ENCODE measurements at places on chromosomes 4 and X.

- DNase-seq = no peak
These were observed 227.4 kb downstream of the SLC7A11 start for GRCh38 chr4:138014590-138015288.

- DNase-seq = no peak
These were observed 1420.5 kb downstream of the PCDH7 start for GRCh38 chr4:32140636-32141035.

DNA sequence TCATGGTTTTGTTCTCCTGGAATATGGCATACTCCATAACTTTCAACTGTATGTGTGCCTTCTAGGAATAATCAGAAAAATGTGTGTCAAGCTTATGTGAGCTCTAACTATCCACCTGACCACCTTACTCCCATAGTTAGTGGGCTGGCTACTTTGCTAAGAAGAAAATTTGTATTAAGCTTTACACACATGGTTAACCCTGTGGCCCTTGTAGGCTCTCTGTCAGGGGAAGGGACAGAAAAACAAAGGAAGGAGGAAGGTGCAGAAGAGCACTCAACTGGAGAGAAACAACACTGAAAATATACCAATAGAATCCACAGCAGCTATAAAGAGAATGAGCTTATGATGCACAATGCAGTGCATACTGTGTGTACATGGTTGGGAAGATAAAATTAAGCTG is 84.6 kb downstream of the PPP3CA start:
- no peak for DNase-seq

- DNase-seq = no peak
These were observed 69.2 kb upstream of the GRID2 start for GRCh38 chr4:92234393-92235176.

DNA sequence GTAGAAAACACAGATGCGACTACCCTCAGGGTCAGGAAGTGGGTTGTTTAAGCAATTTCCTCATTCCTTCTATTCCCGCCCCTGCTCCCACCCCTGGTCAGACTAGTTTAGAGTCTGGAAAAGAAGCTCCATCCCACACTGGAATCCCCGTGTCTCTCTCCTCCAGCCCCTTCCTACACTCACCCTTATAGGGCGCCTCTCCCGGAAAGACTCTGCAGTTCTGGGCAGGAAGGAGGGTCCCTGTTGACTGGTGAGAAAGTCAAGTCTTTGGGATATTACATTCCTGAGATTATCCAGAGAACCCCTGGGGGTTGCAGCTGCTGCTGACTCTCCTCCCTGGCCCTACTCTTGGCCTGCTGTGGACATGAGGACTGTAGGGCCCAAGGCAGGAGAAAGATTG is 11.9 kb downstream of the STARD8 start:
- no peak for DNase-seq

DNA sequence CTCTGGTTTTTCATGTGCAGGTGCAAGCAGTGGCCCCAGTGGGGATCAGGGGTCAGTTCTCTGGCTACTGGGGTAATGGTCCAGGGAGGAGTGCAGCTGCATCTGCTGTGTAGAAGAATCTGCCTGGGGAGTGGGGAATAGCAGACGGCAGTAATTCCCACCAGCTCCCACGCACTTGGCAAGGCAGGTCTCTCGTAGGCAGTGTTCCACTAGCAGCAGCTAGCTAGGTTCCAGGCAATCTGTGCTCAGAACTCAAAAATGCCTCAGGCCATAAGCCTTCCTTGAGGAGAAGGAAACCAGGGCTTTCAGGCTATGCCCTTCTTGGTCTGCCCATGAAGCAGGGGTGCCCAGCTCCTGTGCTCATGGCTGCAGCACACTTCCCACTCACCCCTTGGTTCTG is 38.8 kb downstream of the DCLK2 start:
- no peak for DNase-seq

- no peak for DNase-seq
These were observed 27.1 kb upstream of the HGFAC start for GRCh38 chr4:3414421-3415279.

GRCh38 chr4:177322266-177322665 is 12.6 kb downstream of the NEIL3 start:
- no peak for DNase-seq

DNA sequence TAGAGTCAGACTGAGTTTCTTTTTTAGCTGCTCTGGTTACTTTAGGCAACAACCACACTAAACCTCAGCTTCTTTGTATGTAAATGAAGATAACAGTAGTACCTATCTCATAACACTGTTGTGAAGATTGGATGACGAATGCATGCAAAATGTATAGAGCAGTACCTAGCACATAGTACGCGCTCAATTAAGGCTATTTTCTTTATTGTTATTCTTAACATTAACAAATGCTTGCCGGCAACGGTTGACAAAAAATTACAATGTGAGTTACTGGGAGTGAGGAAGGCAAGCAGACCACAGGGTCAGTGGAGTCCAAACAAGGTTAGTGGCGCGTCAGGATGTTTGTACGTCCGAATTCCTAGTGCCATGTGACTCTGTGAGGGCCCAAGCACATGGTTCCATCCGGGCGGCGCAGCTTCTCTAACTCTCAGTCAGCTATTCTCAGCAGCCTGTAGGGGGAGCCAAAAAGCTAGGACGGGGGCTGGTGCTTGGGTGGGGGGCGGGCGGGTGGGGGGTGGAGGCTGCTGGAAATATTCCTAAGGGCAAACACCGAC is 821 bp upstream of the NALF2 start:
- DNase-seq = no peak

GRCh38 chrX:9611436-9612145 is 146.7 kb downstream of the TBL1X start:
- no peak for DNase-seq
